CMK (cell line): ENCODE measurements at places on chromosomes 11 and 22.

DNA sequence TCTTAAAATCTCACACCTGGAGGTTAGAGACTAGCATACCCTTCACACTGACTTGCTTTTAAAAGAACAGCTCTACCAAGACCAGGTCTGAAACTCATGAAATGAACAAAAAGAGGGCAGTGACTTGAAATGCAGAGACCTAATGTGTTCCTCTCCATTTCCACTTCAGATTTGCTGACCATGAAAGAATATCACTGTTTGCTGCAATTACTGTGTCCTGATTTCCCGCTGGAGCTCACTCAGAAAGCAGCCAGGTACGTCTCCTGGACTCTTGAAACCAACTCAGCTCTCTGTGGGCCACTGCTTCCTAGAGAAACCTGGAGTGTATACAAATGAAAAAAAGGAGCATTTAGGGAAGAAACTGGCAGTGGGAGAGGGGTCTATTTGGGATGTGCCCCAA lies 39.2 kb downstream of the ARFGAP2 start:
- no peak for DNase-seq

DNA sequence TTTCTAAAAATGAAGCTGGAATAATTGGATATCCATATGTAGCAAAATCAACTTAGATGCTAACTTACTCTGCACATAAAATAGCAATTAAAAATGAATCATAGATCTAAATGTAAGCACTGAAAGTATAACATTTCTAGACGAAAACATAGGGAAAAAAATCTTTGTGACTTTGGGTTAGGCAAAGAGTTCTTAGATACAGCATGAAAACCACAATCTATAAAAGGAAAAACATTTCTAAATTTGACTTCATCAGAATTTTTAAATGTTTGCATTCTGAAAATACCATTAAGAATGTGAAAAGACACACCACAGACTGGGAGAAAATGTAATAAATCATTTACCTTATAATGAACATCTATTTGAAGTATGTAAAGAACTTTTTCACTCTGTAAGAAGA lies 128.8 kb downstream of the APIP start:
- DNase-seq, result no peak

GRCh38 chr11:59783632-59784090 lies 26.9 kb downstream of the MRPL16 start:
- DNase-seq, result no peak

- DNase-seq, result no peak
These were observed 16.2 kb downstream of the ARVCF start for GRCh38 chr22:20000246-20001081.

- DNase-seq, result no peak
These were observed 5.8 kb upstream of the MIEF1 start for GRCh38 chr22:39496131-39496838.

DNA sequence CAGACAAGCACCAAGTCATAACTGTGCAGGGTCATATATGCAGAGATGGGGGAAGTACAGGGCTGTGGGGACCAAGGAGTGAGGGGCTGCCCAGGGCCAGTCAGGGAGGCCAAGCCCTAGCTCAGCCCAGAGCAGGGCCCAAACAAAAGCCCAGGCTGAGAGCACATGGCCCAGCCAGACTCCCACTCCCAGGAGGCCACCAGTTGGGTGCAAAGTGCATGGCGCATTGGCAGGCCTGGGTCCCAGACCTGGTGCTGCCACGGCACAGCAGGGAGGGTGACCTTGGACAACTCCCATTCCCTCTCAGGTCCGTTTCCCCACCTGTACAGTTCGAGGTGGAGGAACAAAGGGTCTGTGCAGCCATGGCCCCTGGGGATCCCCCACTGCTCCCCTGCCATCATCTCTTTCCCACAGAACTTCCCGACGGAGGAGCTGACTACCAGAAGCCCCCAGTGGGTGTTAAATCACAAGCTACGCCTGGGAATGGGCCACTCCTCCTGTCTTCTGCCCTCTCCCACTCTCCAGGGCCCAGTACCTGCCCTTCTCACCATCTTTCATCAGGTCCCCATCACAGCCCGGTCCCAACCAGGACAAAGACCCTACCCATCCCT lies 608 bp downstream of the NIPSNAP1 start:
- DNase-seq, result no peak

DNA sequence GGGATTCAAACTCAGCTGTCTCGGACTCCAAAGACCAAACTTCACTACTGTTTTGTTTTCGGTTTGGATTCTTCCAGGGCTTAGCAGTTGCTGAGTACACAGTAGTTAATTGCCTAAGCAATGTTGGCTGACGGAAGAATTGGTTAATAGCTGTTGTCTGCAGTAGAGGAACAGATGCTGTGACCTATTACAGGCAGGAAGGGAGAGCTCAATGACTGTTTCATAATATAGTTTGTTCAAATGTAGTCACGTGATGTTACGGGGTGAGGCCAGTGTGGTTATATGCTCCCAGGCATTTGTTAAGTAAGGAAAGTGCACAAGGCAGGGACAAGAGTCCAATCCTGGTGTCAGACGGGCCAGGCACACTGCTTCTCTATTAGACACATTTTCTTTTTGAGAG lies 222.6 kb upstream of the CCDC90B start:
- DNase-seq, result no peak

DNA sequence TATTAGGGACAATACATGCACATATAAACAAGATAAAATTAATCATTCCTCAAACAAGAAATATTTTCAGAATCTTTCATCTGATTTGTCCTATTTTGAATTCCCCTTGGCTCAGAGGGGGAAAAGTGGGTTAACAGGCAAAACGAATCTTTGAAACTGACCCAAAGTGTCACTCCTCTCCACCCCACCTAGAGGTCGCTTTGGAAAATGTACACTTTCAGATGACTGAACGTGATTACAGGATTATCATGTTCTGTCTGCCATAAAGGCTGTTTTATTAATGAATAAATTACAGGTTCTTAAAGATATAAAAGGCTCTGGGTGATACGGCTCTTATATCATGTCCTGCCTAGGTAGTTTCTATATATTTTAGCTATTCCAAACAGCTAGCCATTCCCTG lies 1735.0 kb downstream of the LRRC4C start:
- no peak for DNase-seq

GRCh38 chr11:119306373-119306890 lies 10.5 kb downstream of the MCAM start:
- DNase-seq, result no peak

GRCh38 chr11:80595011-80595410 lies 1154.2 kb upstream of the TENM4 start:
- DNase-seq, result peak; percentile 17

- DNase-seq, result peak; percentile 43
These were observed 7.7 kb downstream of the VWCE start for GRCh38 chr11:61287338-61287977.

DNA sequence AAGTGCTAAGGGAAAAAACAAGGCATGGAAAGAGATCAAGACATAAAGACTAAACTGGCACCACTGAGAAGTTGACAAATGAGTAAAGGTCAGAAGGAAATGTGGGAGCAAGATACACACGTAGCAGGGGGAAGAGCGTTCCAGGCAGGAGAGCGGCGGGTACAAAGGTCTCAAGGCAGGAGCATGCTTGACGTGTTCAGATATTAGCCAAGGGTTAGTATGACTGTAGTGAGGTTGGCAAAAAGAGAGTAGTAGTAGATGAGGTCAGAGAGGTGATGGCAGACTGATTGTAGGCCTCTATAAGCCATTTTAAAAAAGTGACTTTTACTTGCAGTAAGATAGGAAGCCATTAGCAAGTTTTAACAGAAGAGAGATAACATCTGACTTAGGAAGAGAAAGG lies 9.9 kb downstream of the SYT9 start:
- no peak for DNase-seq

GRCh38 chr22:21727159-21727558 lies 8.4 kb downstream of the YPEL1 start:
- DNase-seq, result no peak
